ENCODE measurements at places on chromosomes 16 and 17.

DNA sequence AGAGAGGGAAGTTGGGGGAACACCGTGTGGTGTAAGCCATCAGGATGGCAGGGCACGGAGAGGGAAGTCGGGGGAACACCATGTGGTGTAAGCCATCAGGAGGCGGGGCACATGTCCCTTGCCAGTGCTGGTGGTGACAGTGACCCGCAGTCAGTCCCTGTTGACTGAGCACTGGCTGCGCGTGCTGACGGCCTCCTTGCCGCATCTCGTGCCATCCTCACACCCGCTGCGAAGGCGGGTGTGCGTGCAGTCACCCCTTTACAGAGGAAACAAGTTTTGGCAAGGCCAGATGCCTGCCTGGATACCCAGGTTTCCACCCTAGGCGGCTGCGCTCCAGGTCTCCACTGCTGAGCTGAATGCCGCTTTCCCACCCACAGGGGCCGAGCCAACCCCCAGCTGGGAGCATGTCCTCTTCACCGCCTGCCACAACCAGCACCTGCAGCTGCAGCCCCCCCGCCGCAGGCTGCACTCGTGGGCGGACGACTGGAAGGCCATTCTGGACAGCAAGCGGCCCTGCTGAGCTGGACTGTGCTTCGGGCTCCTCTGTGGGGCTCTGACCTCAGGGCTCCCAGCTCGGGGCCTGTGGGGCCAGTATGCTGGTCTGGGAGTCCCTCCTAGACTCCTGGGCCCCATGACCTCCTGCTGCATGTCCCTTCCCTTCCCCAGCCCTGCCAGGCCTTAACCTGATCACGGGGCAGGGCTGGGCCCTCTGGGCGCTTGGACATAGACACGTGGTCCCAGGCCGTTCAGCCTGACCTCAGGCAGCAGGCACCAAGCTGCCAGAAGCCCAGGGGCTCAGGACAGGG lies 43.5 kb downstream of the NT5M start:
- DNase-seq: no peak

DNA sequence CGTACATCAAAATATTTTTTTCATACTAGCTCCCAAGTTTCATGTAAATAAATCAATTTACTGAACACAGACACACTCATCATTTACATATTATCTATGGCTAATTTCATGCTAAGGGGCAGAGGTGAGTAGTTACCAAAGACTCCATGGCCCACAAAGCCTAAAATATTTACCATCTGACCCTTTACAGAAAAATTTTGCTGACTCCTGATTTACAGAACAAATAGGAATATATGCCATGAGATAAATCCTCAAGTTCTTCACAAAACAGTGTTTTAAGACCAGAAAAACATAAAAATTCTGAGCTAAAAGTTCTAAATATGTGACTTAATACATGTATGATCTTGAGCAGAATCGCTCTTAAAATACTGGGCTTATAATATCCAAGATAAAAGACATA lies 36.6 kb upstream of the PHLPP2 start:
- DNase-seq: no peak

GRCh38 chr17:17691468-17692263 lies 10.4 kb downstream of the RAI1 start:
- DNase-seq: no peak

DNA sequence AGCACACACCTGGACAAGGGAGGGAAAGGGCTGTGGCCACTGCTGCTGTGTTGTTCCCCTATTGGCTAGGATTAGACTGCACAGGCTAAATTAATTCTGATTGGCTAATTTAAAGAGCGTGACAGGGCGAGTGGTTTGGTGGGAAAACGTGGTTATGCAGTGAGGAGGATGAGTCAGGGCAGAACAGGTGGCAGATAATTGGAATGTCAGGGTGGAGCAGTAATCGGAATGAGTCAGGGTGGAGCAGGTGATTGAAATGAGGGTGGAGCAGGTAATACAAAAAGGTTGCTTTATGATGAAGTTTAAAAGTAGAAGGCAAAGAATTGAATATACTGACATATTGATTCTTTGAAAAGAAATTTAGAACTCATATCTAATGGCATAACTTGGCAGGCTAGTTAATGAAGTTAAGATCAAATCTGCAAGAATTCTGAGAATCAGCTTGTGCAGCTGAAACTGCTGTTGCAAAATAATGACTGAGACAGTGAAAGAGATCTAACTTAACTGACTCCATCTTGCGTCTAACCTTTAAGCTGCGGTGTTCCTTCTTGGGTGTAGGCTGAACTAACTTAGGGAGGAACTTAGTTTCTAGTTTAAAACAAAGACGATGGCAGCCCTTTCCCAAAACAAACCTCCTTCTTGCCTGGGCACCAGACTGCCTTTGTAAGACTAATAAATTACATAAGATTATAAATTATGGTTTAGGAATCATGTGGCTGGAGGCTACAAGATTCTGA lies 174.3 kb downstream of the UTP18 start:
- no peak for DNase-seq

DNA sequence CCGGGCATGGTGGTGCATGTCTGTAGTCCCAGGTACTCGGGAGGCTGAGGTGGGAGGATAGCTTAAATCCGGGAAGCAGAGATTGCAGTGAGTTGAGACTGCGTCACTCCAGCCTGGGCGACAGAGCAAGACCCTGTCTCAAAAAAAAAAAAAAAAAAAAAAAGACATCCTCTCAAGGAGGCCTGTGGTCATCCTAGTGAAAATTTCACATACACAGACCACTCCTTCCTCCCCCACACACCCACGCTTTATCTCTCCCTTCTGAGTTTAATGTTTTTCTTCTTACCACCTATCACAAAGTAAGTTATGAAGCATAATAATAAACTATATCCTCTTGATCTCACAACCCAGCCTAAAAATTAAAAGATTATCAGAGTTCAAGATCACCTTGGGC lies 1.3 kb upstream of the NOL11 start:
- no peak for DNase-seq

- DNase-seq: peak; percentile 23
These were observed 7.4 kb upstream of the SCIMP start for GRCh38 chr17:5241861-5242671.

- no peak for DNase-seq
These were observed 50.3 kb downstream of the GINS3 start for GRCh38 chr16:58442547-58442946.

DNA sequence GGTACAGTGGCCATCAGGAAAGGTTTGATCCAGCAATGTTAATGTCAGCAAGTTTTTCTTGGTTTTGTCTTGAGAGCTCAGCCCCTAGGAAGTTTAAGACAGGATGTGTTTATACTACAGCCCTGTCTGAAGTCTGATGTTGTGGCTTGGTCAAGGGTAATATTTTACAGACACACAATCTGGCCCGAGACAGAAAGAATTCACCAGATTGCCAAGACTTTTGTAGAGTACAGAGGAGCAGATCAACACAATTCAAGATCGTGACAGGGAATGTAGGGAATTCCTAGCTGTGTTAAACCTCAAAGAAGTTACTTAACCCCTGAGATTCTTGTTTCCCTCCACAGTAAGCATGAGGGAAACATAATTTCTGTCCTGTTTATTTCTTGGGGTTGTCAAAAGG lies 63.1 kb downstream of the SHISA9 start:
- no peak for DNase-seq
